RWPE2 (cell line): ENCODE measurements at places on chromosomes 12 and 14.

DNA sequence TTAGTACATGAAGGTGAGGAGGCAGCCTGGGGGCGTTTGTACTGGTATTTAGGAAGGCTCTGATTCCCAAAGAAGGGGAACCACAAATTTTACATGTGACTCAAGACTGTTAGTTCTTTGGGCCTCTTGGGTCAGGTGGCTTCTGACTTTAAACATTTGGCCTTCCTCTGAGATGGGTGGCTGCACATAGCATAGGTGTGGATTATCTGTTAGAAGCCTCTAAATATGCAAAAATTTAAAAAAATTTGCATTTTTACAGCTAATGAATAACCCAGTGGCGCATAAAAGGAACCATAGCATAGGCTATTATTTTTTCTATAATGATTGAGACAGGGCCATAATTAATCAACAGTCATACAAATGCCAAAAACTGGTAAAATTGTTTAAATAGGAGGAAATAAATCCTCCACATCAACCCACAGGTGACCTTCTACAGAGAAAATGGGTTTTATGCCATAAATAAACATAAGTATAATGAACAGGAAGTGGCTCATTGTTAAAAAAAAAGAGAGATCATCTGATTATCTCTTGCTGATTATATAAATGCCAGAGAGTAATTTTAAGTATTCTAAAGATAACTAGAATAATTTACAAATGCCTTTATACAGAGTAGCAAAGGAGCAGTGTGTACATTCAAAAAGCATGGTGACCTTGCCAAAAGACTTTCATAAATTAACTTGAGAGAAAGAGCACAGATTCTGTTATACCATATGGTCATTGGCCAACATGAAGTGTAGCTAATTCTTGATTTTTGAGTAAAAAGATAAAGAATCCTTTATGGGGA is 284.2 kb upstream of the ATP2B1 start:
- no peaks in the 10 kb centered on the region for H3K36me3 ChIP-seq
- DNase-seq: no peak
- H3K4me3 ChIP-seq: no peak overlapping the region
- no peaks in the 10 kb centered on the region for H3K27me3 ChIP-seq

- H3K27ac ChIP-seq: no peak overlapping the region
- H3K27me3 ChIP-seq: no peaks in the 10 kb centered on the region
- DNase-seq: no peak
- H3K4me1 ChIP-seq: peaks cover 4% of the 10 kb centered on the region
- H3K36me3 ChIP-seq: no peaks in the 10 kb centered on the region
Measured at GRCh38 chr14:22397221-22397737, 191.7 kb downstream of the DAD1 start.

GRCh38 chr12:116484807-116485206 is 74.4 kb upstream of the MAP1LC3B2 start:
- H3K27ac ChIP-seq: no peak overlapping the region
- H3K36me3 ChIP-seq: no peaks in the 10 kb centered on the region
- H3K4me3 ChIP-seq: no peak overlapping the region

- no peak overlapping the region for H3K27ac ChIP-seq
- DNase-seq: no peak
Measured at GRCh38 chr14:75310295-75311111, 31.9 kb downstream of the FOS start.
